ENCODE measurements at places on chromosomes 1 and 21.

GRCh38 chr1:84504580-84505492 lies 1.4 kb upstream of the SPATA1 start:
- no peak for DNase-seq

- DNase-seq, result no peak
Measured at GRCh38 chr1:200901796-200902444, 7.2 kb downstream of the INAVA start.

DNA sequence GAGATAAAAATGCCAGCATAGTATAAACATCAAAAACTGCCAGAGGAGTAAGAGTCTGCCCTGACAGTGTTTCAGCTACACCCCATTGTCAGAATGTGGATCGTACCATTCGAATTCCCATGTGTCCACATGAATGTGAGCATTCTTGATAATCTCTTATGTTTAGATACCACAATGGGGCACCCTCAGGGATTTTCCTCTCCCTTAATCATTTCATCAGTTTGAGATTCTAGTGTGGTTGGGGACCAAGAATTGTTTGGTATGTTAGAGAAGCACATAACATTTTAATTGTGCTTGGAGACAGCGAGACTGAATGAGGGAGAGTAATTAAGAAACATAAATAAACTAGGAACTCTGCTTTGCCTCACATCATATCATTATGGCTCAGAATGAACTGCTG lies 120.2 kb downstream of the ZC3H11B start:
- no peak for DNase-seq

- no peak for DNase-seq
Measured at GRCh38 chr1:225658041-225658440, 5.1 kb upstream of the ENAH start.

DNA sequence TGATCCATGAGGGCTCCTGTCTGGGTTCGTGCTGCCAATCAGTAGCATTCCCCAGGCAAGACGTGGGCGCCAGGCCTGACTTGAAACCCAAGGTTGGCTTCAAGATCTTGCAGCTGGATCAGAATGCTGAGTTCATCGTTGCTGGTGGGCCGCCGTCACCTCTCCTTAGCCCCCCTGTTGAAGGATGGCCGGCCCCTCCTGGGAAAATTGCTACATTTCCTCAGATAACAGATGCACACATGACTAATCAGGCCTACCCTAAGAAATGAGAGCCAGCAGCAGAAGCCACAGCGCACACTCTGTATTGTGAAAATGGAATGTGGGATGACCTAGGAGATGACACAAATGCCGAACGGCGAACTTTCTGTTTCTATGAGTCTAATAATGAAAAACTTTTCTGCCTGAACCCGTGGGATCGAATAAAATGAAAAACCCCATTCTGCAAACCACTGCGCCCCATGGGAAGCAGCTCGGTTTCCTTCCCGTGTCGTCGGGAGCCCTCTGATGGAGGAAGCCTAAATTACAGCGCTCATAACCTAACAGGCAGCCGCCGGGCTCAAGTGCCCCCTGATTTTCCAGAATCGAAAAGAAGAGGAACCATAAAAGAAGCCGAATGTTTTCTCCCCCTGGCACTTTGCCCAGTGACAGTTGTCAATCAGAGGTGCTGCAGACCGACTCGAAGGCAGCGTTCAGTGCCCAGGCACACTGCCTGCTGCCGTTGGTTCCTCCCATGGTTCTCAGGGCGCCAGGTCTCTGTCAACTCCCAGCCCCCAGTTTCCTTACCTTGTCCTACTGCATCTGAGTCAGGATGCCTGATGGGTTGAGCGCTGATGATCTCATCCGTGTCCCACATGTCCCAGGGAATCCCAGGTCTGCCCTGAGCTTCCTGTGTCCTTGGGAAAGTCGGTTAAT lies 38.2 kb upstream of the H6PD start:
- peak; percentile 45 for DNase-seq

- no peak for DNase-seq
Measured at GRCh38 chr1:59316497-59317128, 19.7 kb downstream of the FGGY start.

DNA sequence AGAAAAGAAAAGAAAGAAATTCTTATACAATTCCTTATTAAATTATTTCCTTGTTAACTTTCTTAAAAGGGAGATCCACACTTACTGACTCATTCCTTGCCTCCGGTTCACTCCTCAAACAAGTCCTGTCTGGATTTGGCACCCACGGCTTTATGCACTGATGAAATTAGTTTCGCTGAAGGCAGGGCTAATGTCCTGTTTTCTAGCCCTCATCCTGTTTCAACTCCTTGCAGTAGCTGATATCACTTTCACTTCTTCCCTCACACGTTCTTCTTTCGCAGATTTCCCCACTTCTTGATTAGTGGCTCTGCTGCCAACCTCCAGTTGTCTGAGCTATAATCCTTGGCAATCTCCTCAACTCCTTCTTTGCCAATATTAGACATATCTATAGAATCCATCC lies 215.2 kb downstream of the URB2 start:
- DNase-seq, result no peak

- DNase-seq, result no peak
Measured at GRCh38 chr1:18960821-18961220, 4.3 kb upstream of the IFFO2 start.

- no peak for DNase-seq
Measured at GRCh38 chr1:56481140-56481694, 98.1 kb downstream of the PLPP3 start.

DNA sequence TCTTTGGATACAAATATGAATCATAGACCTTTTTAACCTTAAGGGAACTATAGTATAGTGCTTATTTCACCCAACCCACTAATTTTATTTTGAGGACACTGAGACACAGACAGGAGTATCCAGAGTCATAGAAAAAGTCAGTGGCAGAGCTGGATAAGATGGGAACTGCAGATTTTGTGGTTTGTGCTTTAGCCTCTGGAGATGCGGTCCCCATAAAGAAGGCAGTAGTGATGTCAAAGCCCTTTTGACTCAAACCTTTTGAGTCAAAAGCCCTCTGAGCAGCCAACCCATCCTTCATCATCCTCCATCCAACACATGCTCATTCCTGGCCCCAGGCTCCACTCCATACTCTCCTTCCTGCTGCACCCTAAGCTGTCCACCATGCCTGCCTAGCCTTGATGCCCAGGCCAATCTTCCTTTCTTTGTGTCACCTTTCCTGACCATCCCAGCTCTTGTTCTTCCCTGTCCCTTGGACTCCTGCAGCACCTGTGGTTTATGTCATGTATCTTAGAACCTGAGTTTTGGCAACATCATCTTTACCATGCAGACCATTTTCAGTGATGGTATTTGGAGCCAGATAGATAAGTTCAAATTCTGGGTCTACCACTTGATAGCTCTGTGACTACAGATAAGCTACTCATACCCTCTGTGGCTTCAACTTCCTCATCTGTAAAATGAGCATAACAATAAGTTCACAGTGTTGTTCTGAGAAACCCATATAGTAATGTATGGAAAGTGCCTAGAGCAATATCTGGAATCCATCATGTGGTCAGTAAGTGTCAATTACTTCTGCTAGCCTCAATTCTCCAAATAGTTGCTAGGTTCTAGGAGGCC lies 20.1 kb downstream of the SLAMF1 start:
- no peak for DNase-seq

DNA sequence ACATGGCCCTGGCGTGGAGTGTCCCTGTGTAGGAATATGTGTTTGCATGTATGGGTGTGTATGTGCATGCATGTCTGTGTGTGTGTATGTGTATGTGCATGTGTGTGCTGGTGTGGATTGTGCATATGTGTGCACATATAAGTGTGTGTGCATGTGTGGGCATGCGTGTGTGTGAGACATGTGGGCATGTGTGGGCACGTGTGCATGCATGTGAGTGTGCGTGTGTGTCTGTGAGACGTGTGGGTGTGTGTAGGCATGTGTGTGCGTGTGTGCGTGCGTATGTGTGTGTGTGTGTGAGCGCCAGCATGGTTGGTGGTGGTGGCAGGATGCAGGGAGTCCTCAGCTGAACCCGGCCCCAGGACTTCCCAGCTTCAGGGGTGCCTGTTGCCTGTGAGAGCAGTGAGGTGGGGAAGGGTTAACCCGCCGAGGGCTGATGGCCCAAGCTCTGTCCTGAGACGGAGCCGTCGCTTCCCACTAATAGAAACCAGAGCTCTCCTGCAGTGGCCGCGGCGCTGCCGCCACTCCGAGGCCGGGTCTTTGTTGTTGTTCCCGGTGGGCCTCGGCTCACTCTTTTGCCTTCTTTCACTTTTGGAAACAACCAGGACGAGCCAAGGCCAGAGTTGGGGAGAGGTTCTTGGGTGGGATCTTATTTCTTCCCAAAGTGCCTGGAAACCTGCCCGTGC lies 143.6 kb upstream of the ARHGEF16 start:
- DNase-seq, result no peak

DNA sequence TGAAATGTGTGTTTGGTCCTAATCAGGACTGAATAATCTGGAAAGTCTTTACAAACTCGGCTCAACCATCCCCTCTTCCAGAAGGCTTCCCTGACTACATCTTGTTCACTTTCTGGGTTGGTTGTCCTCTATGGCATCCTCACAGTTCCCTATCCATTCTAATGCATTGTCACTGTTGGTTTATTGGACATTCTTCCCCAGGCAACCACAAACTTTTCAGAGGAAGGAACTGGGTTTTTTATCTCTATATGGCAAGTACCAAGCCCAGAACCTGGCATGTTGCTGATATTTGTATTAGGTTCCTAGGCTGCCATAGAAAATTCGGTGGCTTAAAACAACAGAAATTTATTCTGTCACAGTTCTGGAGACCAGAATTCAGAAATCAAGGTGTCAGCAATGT lies 363.5 kb upstream of the ST6GALNAC5 start:
- no peak for DNase-seq

DNA sequence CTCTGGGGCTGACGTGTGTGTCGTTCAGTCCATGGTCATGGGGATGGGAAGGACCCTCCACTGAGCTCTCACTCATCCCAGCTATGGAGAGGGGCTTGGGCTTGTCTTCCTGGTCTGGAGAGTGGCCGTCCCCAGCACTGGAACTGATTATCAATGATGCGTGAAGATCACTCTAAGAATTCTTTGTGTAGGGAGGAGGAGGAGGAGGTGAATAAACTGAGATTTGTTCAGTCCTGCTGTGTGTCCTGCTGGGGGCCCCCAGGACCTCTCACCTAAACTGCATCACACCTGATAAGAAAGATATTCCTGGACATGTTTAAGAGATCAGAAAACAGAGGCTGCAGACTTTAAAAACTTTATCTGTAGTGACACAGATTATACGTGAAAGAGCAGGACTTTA lies 21.2 kb downstream of the RHOU start:
- DNase-seq, result no peak

GRCh38 chr1:165376811-165377311 lies 20.3 kb upstream of the LMX1A start:
- no peak for DNase-seq

DNA sequence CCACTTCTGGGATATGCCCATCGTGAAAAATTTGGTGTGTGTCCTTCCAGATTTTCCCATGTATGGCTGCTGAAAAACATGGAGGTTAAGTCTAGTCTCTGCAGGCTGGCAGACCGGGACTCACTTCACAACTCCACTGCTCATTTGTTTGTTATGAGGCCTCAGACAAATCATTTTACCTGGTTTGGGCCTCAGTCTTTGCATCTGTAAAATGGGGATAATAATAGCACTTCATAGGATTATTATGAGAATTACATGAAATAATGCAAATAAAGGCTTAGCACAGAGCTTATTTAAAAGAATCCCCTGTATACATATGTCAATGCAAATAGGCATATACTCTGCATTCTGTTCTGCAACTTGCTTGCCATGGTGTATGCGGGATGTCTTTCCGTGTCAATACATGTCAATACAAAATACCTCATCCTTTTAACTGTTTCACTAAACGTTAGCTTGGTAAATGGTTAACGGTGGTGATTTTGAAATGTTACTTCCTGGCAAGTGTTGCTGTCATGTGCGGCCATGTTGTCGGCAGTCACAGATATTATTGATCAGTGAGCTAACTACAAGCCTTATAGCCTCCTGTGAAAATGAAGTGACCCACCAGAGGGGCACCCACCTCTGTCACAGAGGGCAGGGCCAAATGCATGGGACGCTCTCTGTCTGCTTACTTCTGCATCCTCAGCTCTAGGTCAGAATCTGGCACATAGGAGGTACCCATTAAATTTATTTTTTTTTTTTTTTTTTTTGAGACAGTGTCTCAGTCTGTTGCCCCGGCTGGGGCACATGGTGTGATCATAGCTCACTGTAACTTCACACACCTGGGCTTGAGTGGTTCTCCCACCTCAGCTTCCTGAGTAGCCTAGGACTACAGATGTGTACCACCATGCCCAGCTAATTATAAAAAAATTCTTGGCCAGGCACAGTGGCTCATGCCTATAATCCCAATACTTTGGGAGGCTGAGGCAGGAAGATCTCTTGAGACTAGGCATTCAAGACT lies 4.3 kb downstream of the LCK start:
- no peak for DNase-seq

GRCh38 chr1:9665193-9665592 lies 13.7 kb downstream of the PIK3CD start:
- DNase-seq, result no peak

DNA sequence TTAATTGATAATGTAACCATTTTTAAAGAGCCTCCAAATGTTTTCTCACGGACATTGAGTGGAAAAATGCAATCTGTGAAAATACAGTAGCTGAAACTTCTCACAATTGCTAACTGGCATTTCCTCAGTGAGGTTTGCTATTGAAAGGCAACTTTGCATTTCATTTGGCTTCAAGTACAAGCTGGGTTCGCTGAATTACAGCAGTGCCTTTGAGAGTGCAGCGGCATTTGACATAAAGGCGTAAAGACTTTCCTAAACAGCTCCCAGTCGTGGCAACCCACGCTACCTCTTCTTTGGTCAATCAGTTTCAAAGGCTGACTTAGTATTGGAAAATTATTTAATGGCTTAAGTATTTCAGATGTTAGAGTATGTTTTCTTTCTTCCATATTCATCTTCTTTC lies 39.3 kb upstream of the ZBTB18 start:
- no peak for DNase-seq

GRCh38 chr1:9473032-9473807 lies 66.0 kb upstream of the SLC25A33 start:
- DNase-seq, result no peak

DNA sequence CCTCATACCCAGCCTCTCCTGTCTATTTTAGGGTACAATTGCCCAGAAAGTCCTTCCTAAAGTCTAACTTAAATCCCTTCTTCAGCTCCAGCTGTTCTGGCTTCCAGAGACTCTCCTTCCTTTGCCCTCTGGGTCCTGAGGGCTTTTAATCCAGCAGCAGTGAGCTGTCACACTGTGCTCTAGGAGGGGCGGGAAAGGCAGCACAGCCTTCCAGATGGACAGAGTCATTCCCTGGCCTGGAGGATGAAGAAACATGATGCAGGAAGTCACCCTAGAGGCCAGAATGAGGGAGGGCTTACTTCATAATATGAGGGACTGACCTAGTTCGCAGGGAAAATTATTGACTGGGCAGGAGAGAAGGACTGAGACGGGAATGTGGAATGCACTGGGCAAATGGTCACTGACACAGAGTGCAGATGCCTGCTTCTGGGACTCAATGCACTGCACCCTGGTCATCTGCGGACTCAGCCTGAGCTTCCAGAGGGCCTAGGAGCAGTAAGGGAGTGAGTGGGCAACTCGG lies 1.3 kb downstream of the SH2D2A start:
- DNase-seq, result no peak

Measured in T-helper 9 cell (primary cell).